ENCODE measurements at places on chromosomes 12 and 14.

DNA sequence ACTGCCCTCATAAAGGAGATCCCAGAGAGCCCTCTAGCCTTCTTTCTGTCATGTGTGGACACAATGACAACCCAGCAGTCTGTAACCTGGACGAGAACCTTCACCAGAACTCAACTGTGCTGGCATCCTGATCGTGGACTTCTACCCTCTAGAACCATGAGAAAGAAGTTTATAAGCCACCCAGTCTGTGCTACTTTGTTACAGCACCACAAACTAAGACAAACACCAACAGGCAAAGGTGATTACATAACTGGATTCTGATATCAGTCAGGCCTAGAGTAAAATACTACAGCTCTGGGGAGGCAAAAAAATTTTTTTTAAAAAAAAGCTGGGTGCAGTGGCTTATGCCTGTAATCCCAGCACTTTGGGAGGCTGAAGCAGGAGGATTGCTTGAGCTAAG, 18.5 kb downstream of the TM7SF3 start:
- H3K4me3 ChIP-seq, result no peak overlapping the region
- no peaks in the 10 kb centered on the region for H3K4me1 ChIP-seq
- H3K27me3 ChIP-seq, result no peaks in the 10 kb centered on the region

DNA sequence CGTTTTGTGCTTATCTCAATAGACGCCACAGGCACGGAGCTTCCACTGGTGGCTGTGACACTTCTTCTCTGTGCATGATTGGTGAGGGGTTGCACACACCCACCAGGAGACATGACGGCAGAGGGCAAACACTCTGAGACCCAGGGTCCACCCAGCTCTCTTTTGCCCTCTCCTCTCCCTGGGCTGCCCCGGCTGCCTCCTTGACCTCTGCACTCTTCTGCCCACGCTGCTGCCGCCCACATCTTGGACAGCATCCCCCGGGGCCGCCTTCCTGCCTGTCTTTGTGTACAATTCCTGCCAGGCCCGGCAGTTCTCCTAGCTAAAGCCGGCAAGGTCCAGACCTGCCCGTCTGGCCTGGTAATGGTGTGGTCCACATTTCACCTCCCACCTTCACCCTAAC, 44.7 kb downstream of the DPF3 start:
- no peaks in the 10 kb centered on the region for H3K27me3 ChIP-seq
- no peak overlapping the region for H3K4me3 ChIP-seq
- no peaks in the 10 kb centered on the region for H3K4me1 ChIP-seq
- no peak overlapping the region for H3K27ac ChIP-seq

- H3K4me1 ChIP-seq, result peaks cover 47% of the 10 kb centered on the region
- H3K4me3 ChIP-seq, result no peak overlapping the region
- H3K27ac ChIP-seq, result peak overlapping the region; percentile 26
- peaks cover 11% of the 10 kb centered on the region for H3K36me3 ChIP-seq
- no peak for DNase-seq
Observed at GRCh38 chr12:47722941-47723631, 2.2 kb downstream of the ENDOU start.

DNA sequence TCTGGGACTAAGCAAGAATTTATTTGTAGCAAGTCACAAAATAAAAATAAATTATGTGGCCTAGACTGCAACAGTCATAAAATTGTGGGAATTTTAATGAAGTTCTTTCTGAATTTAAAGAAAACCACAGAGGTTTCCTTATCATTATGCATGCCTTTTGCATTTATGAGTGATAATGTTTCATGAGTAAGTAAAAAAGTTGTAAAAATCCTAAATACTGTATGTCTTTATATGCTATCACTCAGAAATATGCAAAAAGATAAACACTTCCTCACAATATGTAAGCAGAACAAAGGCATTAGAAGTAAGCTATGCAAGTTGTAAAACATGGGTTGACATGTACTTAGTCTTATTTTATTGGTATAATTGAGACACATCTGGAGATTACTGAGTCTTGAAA, 239.4 kb upstream of the PDE3A start:
- H3K36me3 ChIP-seq, result no peaks in the 10 kb centered on the region
- H3K4me1 ChIP-seq, result no peaks in the 10 kb centered on the region
- H3K27ac ChIP-seq, result no peak overlapping the region
- H3K4me3 ChIP-seq, result no peak overlapping the region
- no peak for DNase-seq
- no peaks in the 10 kb centered on the region for H3K27me3 ChIP-seq

DNA sequence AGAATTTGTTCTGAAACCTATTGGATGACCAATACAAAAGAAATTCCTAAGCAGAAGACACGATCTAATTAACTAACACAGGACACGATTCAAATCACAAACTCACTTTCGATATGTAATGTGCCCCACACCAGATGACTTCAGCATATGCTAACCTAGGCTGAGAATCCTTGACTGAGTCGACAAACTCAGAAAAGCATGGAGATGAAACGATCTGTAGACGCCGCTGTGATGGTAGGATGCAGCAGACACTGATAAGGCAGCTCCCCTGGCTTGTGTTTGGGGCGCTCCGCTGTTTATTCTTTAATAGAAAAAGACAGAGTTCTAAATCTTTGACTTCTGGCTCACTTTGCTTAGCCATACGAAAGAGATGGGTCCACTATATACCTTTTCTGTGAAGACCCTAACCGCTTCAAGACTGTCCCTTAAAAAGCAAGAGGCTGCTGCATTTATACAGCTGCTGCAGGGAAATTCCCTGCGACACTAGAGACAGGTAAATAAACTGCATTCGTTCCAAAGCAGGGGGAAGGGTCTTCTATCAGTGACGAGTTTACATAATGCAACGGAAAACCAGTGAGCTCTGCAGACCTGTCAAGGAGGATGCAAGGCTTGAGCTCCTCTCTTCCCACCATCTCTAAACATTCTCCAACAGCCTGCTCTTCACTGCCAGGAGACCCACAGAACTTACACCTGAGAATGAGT, 929 bp downstream of the CHD8 start:
- peaks cover 4% of the 10 kb centered on the region for H3K36me3 ChIP-seq
- H3K4me1 ChIP-seq, result peaks cover 30% of the 10 kb centered on the region
- H3K27me3 ChIP-seq, result no peaks in the 10 kb centered on the region
- H3K27ac ChIP-seq, result peak overlapping the region; percentile 97
- no peak for DNase-seq
- peak overlapping the region; percentile 62 for H3K4me3 ChIP-seq

GRCh38 chr14:67541448-67542387, 8.6 kb downstream of the PLEKHH1 start:
- no peaks in the 10 kb centered on the region for H3K36me3 ChIP-seq
- no peaks in the 10 kb centered on the region for H3K27me3 ChIP-seq
- no peak overlapping the region for H3K4me3 ChIP-seq
- H3K27ac ChIP-seq, result no peak overlapping the region

DNA sequence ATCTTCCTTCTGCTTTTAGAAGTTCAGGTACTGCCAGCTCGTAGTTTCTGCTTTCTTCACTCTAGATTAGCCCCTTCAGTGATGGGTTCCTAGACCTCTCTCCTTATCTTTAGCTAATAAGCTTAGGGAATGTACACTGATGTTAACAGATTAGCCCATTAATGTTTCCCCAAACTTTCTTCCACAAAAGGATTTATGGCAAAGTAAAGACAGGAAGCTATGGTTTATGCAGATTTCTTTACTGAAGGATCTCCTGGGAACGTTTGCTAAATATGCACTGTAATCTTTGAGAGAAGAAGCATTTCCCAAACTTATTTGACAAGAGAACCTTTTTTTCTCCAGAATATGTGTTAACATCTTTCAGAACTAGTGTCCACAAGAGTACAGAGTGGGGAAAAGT, 4.2 kb downstream of the SOCS4 start:
- peaks cover 12% of the 10 kb centered on the region for H3K36me3 ChIP-seq
- peaks cover 34% of the 10 kb centered on the region for H3K4me1 ChIP-seq
- H3K27me3 ChIP-seq, result no peaks in the 10 kb centered on the region
- H3K27ac ChIP-seq, result no peak overlapping the region
- no peak overlapping the region for H3K4me3 ChIP-seq
- DNase-seq, result no peak

GRCh38 chr14:23365732-23366425, 907 bp upstream of the EFS start:
- H3K27me3 ChIP-seq, result peaks cover 12% of the 10 kb centered on the region
- peak overlapping the region; percentile 66 for H3K4me3 ChIP-seq
- H3K4me1 ChIP-seq, result peaks cover 71% of the 10 kb centered on the region
- H3K36me3 ChIP-seq, result no peaks in the 10 kb centered on the region

DNA sequence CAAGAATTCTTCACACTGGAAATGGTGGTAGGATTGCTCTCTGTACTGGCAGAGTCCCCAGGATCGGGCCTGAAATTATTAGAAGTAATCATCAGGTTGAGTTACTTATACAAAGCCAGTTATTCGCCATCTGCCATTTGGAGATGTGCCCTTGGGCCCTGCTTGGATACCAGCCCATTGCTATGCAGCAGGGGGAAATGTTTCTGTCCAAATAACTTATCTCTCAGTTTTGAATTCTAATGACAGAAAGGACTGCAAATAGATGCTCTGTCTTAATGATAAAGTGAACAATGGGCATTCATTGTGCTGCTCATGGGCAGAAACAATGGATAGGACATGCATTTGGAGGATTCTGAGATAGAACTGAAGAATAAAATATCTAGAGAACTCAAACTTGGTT, 139.1 kb upstream of the PELI2 start:
- no peak overlapping the region for H3K4me3 ChIP-seq
- DNase-seq, result no peak
- H3K27me3 ChIP-seq, result no peaks in the 10 kb centered on the region
- H3K27ac ChIP-seq, result no peak overlapping the region
- H3K36me3 ChIP-seq, result no peaks in the 10 kb centered on the region

GRCh38 chr12:3216097-3216496, 138.9 kb downstream of the TSPAN9 start:
- no peaks in the 10 kb centered on the region for H3K27me3 ChIP-seq
- peaks cover 27% of the 10 kb centered on the region for H3K4me1 ChIP-seq
- H3K36me3 ChIP-seq, result no peaks in the 10 kb centered on the region
- DNase-seq, result no peak

DNA sequence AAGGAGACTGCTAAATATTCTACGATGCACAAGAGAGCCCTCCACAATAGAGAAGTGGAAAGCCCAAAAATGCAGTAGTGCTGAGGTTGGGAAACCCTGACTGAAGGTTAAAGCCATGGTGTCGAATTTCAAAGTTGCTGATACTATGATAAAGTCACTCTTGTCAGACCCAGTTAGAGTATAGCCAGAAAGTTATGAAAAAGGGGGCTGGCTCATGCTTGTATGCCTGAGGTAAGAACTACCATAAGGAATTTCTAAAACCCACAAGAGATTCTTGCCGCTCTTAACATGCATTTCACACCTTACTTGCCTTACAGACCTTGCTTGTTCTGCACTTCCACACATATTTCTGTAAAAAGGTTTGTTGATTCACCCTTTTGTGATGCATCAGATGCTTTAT, 184.6 kb downstream of the SLC6A15 start:
- H3K4me1 ChIP-seq, result no peaks in the 10 kb centered on the region
- no peaks in the 10 kb centered on the region for H3K27me3 ChIP-seq
- DNase-seq, result no peak
- no peak overlapping the region for H3K27ac ChIP-seq
- H3K36me3 ChIP-seq, result no peaks in the 10 kb centered on the region
- no peak overlapping the region for H3K4me3 ChIP-seq

GRCh38 chr12:120132863-120133385, 16.4 kb upstream of the RAB35 start:
- H3K4me3 ChIP-seq, result no peak overlapping the region
- no peaks in the 10 kb centered on the region for H3K27me3 ChIP-seq
- H3K36me3 ChIP-seq, result peaks cover 100% of the 10 kb centered on the region

DNA sequence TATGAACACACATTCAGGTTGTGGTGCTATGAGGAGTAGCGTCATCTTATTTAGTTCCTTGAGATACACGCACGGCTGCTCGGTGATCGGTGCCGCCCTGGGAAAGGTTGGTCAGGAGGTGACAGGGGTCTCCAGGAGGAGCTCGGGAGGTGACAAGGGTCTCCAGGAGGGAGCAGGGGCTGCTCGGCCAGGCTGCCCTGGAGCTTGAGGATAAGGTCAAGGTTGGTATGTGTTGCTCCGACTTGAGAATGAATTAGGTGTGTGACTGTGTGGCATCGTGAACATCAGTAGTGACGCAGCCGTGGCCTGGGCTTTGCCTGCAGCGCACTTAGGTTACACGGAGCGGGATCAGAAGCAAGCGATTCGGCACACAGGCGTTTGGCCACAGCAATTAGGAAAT, 36.2 kb downstream of the CCDC92 start:
- DNase-seq, result no peak
- H3K27me3 ChIP-seq, result no peaks in the 10 kb centered on the region
- H3K27ac ChIP-seq, result no peak overlapping the region
- H3K4me3 ChIP-seq, result no peak overlapping the region

DNA sequence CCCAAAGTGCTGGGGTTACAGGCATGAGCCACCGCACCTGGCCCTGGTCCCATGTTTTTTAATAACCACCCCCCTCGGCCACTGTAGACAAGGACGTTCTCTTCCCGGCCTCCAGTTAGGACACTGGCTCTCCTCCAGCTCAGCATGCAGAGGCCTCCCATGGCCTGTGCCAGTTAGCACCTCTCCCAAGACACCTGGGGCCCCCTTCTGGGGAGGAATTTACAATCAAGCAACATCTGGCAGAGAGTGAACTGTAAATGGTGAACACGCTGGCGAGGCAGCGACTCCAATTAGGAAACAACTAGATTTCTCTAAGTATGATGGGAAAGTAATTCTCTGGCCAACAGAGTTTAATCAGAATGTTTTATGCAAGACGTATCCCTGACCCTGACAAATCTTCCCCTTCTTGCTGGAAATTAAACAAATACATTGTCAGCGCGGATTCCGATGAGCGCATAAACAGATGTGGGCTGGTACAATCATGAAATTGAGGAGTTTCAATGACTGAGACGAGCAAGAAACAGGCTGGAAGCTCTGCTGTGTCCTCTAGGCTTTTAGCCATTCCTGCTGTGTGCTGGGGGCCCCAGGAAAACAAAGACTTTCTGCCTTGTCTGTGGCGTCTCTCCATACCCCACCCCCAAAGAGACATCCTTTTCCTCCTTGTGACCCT, 61.7 kb upstream of the DLK1 start:
- peaks cover 18% of the 10 kb centered on the region for H3K4me1 ChIP-seq
- no peak overlapping the region for H3K4me3 ChIP-seq
- DNase-seq, result no peak

GRCh38 chr12:99495799-99496198, 151.8 kb upstream of the GARIN6 start:
- no peaks in the 10 kb centered on the region for H3K27me3 ChIP-seq
- no peak for DNase-seq
- H3K4me1 ChIP-seq, result no peaks in the 10 kb centered on the region
- H3K27ac ChIP-seq, result no peak overlapping the region
